ENCODE measurements at places on chromosomes 12 and 14.

DNA sequence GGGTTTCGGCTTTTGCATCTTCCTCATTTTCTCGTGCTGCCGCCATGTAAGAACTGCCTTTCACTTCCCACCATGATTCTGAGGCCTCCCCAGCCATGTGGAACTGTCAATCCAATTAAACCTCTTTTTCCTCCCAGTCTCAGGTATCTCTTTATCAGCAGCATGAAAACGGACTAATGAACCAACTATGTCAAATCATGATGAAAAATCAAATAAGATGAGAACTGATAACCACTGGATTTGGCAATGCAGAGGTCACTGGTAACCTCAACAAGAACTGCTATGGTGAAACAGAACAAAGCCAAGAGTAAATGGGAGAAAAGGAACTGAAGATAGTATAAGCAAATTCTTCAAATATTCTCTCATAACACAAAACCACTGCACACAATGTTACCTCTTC lies 6.0 kb downstream of the EML5 start:
- DNase-seq, result no peak

DNA sequence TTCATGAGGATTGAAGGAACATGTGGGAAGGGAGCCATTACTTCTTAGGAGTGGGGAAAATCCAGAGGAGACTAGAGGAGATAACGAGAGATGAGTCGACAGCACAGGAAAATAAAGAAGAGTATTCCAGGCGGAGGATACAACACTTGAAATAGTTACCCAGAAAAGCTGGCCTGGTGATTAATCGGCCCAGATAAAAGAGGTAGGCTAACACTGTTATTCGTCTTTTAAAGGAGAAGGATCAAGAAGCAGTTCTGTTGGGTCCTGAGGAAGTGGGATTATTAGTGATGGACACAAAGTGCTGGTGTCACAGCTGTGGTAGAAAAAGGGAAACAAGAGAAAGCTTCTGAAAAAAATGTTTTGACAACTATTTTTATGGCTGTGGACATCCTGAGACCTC lies 425.3 kb downstream of the ZFP36L1 start:
- DNase-seq, result peak; percentile 71

DNA sequence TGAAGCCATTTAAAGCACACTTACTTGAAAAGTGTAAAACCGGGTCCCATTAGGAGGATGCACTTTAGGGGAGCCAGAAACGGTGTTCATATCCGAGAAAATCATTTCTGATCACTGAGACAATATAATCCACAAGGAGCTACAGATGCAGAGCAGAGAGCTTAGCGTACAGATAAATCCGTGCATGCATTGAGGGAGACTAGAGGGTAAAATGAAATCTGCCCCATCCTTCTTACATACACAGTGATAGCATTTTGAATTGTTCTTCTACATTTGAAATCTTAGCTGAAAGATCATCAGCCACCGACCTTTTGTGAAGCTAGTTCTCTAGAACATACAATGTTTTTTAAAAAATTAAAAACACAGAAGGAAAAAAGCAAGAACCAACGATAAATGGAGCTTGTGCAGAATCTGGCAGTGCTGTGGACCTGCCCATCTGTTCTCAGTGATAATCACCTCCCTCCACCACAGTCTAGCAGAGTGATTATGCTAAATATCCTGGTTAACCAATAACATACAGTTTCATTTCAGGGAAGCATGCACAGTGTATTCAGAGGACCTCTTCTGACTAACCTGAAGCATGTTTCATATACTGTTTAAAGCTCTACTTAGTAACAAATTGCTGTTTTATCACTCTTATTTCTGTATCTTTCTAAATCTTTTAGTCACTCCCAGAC lies 161.1 kb downstream of the PPFIA2 start:
- no peak for DNase-seq

DNA sequence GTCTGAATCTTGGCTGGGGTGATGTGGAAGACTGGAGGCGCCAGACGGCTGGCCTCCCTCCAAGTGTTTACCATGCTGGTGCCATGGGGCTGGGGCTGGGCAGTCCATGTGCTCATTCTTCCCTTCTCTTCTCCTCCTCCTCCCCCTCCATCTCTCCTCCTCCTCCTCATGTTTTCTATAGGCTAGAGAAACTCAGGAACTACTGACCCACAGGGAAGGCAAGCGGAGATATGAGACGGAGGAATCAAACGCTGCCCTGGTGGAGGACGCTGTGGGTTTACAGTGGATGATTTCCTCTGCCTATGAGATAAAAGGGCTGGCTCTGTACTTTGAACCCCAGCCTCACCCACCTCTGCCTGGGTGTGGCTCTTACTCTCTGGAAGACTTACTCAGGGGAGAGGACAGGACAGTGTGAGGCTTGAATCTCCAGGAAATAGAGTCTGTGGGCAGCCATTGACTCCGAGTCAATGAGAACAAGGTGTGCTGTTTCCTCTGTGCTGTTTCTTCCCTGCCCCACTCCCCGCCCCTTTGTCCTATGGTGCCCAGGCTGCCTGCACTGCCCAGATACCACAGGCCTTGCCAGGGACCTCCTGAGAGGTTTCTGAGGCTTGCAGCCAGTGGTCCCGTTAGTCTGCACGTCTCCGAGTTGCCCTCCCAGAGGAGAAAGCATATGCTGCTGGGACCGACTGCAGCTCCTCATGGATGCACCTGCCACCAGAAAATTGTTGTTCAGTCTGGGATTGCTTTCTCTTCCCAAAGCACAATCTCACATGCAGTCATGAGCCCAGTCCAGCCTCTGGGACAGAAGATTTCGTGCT lies 132.6 kb upstream of the ARHGAP5 start:
- DNase-seq, result no peak

DNA sequence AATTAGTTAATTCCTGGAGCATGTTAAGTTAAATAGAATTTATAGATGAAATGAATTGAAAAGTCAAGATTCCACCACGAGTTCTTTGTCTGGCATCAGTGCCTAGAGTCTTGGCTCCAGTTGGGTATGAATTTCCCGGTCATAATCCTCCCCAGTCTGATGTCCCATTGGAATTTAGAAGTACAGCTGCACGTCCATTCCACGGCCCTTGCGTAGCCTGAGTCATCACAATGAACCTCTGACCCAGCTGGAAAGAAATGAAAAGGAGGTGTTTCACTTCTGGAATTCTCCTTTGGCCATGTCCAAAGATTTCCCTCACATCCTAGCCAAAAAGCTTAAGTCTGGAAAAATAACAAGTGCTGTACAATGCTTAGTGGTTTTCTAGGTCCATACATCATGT lies 122.7 kb downstream of the KICS2 start:
- no peak for DNase-seq

DNA sequence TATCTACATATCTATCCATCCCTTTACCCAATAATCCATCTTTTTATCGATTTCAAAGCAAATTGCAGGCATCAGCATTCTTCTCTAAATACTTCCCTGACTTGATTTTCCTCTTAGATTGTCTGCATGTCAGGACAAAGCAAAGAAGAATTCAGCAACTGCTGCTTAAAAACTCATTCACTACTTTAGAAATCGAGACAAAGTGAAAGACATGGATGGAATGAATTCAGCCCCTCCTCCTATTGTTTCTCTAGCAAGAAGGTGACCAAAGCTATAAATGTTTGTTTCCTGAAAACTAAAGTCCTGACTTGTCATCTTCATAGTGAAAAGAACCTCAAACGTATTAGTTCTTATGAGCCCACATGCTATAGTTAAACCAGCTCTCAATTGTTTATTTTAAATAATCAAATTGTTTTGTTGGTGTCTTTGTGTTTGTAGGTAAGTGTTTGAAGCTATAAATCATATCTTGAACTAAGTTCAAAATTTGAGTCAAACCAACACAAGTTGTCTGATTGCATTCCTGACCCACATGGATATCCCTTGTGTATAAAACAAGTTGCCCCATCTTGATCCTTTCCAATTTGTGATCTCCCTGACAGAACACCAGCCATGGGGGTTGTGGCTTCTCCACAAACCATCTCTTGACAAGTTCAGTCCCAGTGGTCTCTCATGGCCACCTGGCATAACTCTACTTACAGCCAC lies 58.6 kb upstream of the ARHGAP5 start:
- DNase-seq, result no peak

DNA sequence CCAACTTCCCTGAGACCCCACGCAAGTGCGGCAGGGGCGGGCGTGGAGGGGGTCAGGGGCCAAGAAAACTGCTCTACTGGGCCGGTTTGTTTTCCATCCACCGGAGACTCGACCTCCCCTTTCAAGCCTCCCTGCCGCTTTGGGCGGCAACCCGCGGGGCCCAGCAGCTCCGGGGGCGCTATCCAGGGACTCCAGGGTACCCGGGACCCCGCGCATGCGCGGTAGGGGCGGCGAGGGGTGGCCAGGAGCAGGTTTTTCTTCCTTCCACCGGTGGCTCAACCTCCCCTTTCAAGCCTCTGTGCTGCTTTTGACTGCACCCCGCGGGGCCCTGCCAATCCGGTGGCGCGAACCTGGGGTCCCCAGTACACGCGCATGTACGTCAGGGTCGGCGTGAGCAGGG lies 323.5 kb downstream of the ALG10 start:
- DNase-seq, result no peak

DNA sequence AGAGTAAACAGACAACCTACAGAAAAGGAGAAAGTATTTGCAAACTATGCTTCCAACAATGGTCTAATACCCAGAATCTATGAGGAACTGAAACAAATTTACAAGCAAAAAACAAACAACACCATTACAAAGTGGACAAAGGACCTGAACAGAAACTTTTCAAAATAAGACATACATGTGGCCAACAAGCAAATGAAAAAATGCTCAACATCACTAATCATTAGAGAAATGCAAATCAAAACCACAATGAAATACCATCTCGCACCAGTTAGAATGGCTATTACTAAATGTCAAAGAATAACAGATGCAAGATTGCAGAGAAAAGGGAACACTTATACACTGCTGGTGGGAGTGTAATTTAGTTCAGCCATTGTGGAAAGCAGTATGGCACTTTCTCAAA lies 125.8 kb downstream of the C12orf42 start:
- DNase-seq, result no peak

DNA sequence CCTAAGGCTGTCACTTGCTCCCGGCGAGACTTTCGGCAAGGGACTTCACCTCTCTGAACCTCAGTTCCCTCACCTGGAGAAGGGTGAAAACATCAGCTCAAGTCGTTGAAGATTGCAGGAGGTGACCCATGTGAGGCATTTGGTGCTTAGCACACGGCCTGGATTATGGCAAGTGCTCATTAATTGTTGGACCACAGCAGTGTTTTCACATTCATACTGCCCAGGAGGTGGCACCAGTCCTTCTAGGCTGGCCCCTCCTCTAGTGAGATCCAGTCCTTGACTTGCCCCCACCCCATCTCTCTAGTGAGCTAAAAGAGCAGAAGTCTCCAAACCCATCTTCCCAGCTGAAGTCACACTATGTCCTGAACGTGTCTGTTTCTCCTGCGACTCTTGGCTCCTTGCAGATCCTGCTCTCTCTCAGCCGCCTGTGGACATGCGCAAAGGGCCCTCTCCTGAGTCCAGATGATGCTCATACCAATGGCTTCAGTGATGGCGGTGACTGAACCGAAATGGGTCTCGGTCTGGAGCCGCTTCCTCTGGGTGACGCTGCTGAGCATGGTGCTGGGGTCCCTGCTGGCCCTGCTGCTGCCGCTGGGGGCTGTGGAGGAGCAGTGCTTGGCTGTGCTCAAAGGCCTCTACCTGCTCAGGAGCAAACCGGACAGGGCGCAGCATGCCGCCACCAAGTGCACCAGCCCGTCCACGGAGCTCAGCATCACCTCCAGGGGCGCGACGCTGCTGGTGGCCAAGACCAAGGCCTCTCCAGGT lies 1.6 kb downstream of the FICD start:
- no peak for DNase-seq

- DNase-seq, result peak; percentile 64
Observed at GRCh38 chr14:80959496-80959895, 4.1 kb downstream of the TSHR start.

GRCh38 chr12:25713264-25713663 lies 160.2 kb upstream of the LMNTD1 start:
- DNase-seq, result no peak

GRCh38 chr14:68164711-68165113 lies 345.1 kb downstream of the RAD51B start:
- DNase-seq, result no peak

All from inflammatory macrophage treated with lipopolysaccharide for 4 hours (primary cell).